Naive thymus-derived CD4-positive, alpha-beta T cell (primary cell): ENCODE measurements at places on chromosomes 11 and 22. TPM values are rescaled to one million over a fixed set of nuclear protein-coding genes. Genes with fewer than 3 reads are reported as not detected.

Gene SCGB1C1
- total RNA-seq = not detected in 2 replicates

Gene APOBEC3H
- total RNA-seq = 0.35 TPM

Gene ZBTB44
- 53.1 and 53.5 TPM in 2 replicates for total RNA-seq

Gene TBC1D22A
- 50.1 TPM for total RNA-seq

- no peak overlapping the region for H3K27ac ChIP-seq
- H3K4me3 ChIP-seq = no peak overlapping the region
- H3K27me3 ChIP-seq = no peaks in the 10 kb centered on the region
- no peak for DNase-seq
- H3K4me1 ChIP-seq = no peaks in the 10 kb centered on the region
Observed at GRCh38 chr11:58060535-58060934, 29.8 kb downstream of the OR6Q1 start.

DNA sequence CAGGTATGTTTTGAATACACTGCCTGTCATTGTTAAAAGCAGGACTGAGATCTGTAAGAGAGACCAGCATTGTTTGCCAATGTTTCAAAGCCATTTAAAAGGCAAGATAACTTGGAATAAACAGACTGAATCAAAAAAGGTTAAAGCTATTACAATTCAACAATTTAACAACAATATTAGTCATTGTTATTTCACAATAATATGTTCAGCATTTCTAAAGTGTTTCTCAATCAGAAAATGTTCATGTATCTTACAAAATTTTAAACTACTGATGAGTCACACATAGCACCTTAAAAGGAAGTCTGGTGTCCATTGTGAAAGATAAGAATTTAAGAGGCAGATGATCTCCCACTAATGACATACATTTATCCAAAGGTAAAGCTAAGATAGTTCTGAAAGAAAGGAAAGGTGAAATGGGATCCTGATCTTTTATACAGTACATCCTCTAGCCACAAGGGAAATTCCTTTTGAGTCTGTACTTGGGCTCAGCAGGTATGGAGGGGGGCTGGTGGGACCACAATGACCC is 79.7 kb downstream of the MAML2 start:
- peaks cover 54% of the 10 kb centered on the region for H3K4me1 ChIP-seq
- DNase-seq = no peak
- no peak overlapping the region for H3K4me3 ChIP-seq
- H3K36me3 ChIP-seq = no peaks in the 10 kb centered on the region
- H3K27ac ChIP-seq = no peak overlapping the region

DNA sequence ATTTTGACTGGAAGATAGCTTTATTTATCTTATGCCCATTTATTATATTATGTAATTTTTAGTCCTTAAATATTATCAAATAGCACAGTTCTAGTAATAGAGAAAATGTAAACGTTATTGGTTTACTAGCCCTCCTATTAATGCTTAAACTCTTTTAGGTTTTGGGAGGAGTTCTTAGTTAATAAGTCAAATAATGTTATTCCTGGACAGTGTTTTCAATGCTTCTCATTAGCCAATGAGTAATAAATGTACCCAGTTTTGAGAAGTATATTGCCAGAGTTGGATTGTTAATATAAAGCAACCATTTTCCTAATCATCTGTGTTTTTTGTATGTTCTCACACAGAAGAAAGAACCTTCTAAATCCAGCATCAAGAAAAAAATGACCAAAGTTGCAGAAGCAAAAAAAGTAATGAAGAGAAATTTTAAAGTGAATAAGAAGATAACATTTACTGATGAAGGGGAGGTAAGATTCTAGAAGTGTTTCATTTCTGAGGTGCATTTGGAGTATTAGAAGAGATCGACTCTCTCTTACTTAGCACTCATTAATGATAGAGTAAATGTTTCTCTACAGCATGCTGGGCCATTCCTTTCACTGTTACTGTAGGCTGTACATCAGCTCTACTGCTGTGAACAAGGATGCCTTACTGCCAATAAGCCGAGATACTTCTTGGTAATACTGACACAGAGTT is 173.4 kb downstream of the DDX10 start:
- H3K4me3 ChIP-seq = no peak overlapping the region
- H3K27ac ChIP-seq = no peak overlapping the region
- no peaks in the 10 kb centered on the region for H3K27me3 ChIP-seq
- no peaks in the 10 kb centered on the region for H3K4me1 ChIP-seq
- no peak for DNase-seq
